ENCODE measurements at places on chromosomes 4 and X. TPM values are rescaled to one million over a fixed set of nuclear protein-coding genes. Genes with fewer than 3 reads are reported as not detected.

The PALLD gene
- polyA plus RNA-seq = 30.3 TPM

The FABP2 gene
- polyA plus RNA-seq = 0.22 TPM

The TMPRSS11B gene
- not detected for polyA plus RNA-seq

The IL3RA gene
- polyA plus RNA-seq = 7.4 TPM

The C4orf51 gene
- not detected for polyA plus RNA-seq

The TMEM271 gene
- polyA plus RNA-seq = 0.60 TPM

The HELQ gene
- polyA plus RNA-seq = 34.9 TPM

The HTN1 gene
- not detected for polyA plus RNA-seq

The CLGN gene
- polyA plus RNA-seq = 0.47 TPM

The UBA1 gene
- 202 TPM for polyA plus RNA-seq

The AWAT2 gene
- not detected for polyA plus RNA-seq

The TLR3 gene
- polyA plus RNA-seq = 1.3 TPM

The PNMA6F gene
- 0.40 TPM for polyA plus RNA-seq

The MAGEA9B gene
- polyA plus RNA-seq = not detected

The CXorf65 gene
- polyA plus RNA-seq = not detected

The IL2 gene
- polyA plus RNA-seq = not detected

The GAGE1 gene
- polyA plus RNA-seq = not detected

The ADH5 gene
- polyA plus RNA-seq = 50.1 TPM

The VCX3A gene
- 0.34 TPM for polyA plus RNA-seq

The CFAP47 gene
- polyA plus RNA-seq = 0.08 TPM

The PITX2 gene
- polyA plus RNA-seq = not detected

The PNCK gene
- 1.9 TPM for polyA plus RNA-seq

The TIGD2 gene
- 2.5 TPM for polyA plus RNA-seq

The BEND2 gene
- polyA plus RNA-seq = not detected

The GYG2 gene
- 1.4 TPM for polyA plus RNA-seq

The MAGEA4 gene
- polyA plus RNA-seq = not detected

The GPM6B gene
- polyA plus RNA-seq = 4.8 TPM

The DCK gene
- polyA plus RNA-seq = 18.1 TPM

The FAAH2 gene
- 3.2 TPM for polyA plus RNA-seq
